CD4-positive, alpha-beta T cell treated with Interleukin-6 for 4 hours (primary cell): ENCODE measurements at places on chromosomes 12 and 14.

- DNase-seq = peak; percentile 21
Measured at GRCh38 chr14:56004786-56005185, 113.4 kb upstream of the PELI2 start.

- DNase-seq = peak; percentile 25
Measured at GRCh38 chr14:21987937-21988336, 314.3 kb upstream of the OR4E1 start.

- peak; percentile 3 for DNase-seq
Measured at GRCh38 chr12:65121049-65121955, at the start of gene WIF1. TSS of gene WIF1 (minus strand) at chr12:65121305. CDS start at chr12:65121191, 114 bp downstream.

DNA sequence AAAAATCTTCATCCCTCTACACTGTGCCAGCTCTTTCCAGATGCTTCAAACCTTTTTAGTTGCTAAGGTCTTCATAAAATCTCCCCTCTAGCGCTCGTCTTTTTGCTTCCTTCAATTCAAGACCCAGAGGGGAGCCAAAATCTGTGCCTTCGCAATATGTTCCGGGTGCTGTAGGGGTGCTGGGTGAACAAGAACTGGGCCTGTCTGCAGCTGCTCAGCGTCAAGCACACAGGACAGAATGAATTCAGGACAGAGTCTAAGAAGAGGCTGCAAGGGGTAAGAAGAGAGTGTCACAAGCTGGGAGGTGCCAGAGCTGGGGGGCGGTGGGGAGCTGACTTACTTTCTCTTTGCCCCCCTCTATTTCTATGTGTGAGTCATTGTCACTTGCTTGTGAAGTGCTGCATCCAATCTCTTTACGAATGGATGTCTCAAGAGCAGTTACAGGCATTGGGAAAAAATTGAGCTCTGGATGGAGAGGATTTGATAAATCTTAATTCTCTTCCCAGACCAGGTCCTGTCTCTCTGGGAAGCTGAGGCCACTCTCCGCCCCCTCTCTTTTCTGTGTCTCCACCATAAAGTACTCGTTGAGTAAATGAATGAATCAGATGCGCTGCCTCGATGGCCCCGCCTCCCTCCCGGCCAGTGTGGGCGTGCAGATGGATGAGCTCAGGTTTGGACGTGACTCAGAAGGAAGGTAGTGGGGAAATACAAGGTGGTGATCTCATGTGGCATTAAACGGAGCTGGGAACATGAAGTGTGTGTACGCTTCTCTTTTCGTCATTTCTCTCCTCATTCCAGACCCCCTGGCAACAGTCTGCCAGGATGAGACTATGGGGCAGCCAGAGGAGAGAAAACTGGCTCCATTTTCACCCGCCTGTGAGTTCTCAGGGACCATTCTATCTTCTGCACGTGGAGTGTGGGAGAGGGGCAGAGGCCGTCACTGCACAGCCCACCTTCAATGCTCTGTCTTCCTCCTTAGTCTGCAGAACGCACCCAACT lies 91.3 kb downstream of the TSPAN9 start:
- DNase-seq = no peak

- no peak for DNase-seq
Measured at GRCh38 chr12:112468046-112468445, 49.3 kb downstream of the PTPN11 start.

- no peak for DNase-seq
Measured at GRCh38 chr12:132364348-132364902, 35.0 kb upstream of the GALNT9 start.

- no peak for DNase-seq
Measured at GRCh38 chr12:89712706-89713105, 4.1 kb upstream of the ATP2B1 start.

- no peak for DNase-seq
Measured at GRCh38 chr12:15092826-15093225, 120.0 kb downstream of the PDE6H start.

GRCh38 chr12:11581179-11581755 lies 68.2 kb upstream of the ETV6 start:
- peak; percentile 83 for DNase-seq

GRCh38 chr12:112243255-112244110 lies 118.1 kb downstream of the TRAFD1 start:
- DNase-seq = no peak

GRCh38 chr12:50049254-50050118 lies 7.9 kb upstream of the ASIC1 start:
- no peak for DNase-seq

- no peak for DNase-seq
Measured at GRCh38 chr14:104248203-104249055, 110.0 kb downstream of the KIF26A start.

DNA sequence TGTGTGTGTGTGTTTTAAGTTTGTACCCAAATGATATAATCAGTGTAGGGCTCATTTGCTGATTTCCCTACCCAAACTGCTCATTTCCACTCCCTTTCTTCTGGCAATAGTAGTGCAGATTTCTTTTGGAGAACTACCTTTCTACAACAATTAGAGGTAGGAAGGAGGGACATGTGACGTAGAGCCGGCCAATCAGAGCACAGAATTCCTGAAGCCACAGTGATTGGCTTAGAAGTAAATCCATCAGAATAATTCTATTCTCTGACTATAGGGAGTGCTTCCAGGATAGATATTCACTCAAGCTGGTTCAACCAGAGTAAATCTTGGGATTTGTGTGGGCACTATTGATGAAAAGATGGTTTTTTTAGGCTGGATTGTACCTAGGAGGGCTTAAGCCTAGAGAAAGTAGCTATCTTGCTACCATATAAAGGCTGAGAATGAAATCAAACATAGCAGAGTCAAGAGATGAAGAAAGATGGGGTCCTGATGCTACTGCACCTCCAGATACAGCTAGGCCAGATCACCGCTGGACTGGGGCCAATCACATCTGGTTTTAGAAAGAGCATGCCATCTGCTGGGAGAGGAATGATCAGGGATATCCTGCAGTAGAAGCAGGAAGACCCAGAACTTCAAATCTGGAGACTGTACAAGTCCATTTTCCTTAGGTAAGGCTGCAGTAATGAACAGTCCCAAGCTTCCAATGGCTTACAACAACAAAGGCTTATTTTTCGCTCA lies 54.1 kb upstream of the NUAK1 start:
- no peak for DNase-seq

GRCh38 chr14:74859757-74860552 lies 16.0 kb downstream of the PROX2 start:
- DNase-seq = no peak

DNA sequence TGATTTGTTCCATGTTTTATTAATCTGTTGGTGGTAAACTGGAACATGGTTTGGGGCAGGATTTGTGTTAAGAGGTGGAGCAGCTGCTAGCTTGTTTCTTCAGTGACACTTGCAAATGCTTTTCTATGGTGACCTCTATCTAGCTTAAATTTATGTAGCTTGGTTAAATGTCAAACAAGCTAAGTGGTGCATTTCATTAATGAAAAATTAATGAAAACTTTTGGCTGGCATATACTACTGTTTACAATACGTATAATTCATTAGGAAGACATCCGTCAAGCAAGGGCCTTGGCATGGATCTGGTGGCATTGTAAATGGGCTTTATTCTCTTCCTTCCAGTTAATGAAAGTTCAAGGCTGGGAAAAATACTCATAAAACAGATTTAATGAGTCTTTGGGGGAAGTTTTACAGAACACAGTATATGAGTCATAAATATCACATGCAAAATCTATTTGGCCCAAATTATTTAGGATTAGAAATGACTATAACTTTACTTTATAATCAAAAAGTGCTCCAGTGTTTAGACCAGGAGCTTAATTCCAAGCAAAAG lies 807.7 kb upstream of the SEL1L start:
- DNase-seq = no peak

- no peak for DNase-seq
Measured at GRCh38 chr12:113328368-113328889, 6.5 kb downstream of the SLC8B1 start.

- no peak for DNase-seq
Measured at GRCh38 chr14:56175773-56176172, 57.6 kb downstream of the PELI2 start.

GRCh38 chr12:93831374-93831773 lies 154.2 kb downstream of the CRADD start:
- DNase-seq = no peak

DNA sequence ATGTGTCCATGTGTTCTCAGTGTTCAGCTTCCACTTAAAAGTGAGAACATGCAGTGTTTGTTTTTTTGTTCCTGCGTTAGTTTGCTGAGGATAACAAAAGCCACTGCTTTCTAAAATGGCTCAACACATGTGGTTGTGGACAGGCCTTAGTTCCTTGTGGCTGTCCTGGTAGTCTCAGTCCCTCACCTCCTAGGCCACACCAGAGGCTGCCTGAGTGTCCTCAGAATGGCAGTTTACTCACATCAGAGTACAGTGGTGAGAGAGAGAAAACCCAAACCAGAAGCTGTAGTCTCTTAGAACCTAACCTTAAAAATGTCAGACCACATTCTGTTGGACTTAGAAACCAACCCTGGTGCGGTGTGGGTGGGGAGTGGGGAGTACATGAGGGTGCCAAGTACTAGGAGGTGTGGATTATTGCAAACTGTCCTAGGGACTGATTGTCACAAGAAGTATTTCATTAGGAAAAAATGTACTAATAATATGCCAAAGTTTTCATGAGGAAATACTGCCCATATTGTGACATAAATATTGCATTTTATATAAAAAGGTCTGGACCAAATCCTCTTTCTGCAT lies 30.4 kb downstream of the NPAS3 start:
- DNase-seq = no peak

DNA sequence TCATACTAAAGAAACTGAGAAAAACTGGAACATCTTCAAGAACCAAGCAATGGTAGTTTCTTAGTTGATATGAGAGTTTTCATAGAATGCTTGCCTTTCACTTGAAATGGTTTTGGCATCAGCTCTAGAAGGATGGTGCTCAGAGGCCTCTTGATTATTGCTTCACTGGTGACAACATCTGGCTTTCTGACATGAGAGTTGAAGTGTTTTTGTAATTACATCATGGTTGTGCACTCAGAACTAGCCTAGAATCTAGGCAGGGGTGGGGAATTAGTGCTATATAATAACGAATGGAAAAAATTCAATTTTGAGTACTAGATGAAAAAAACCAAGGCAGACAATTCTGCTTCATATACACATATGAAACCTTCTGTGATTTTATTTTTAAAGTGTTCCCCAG lies 172.8 kb upstream of the LMNTD1 start:
- no peak for DNase-seq

DNA sequence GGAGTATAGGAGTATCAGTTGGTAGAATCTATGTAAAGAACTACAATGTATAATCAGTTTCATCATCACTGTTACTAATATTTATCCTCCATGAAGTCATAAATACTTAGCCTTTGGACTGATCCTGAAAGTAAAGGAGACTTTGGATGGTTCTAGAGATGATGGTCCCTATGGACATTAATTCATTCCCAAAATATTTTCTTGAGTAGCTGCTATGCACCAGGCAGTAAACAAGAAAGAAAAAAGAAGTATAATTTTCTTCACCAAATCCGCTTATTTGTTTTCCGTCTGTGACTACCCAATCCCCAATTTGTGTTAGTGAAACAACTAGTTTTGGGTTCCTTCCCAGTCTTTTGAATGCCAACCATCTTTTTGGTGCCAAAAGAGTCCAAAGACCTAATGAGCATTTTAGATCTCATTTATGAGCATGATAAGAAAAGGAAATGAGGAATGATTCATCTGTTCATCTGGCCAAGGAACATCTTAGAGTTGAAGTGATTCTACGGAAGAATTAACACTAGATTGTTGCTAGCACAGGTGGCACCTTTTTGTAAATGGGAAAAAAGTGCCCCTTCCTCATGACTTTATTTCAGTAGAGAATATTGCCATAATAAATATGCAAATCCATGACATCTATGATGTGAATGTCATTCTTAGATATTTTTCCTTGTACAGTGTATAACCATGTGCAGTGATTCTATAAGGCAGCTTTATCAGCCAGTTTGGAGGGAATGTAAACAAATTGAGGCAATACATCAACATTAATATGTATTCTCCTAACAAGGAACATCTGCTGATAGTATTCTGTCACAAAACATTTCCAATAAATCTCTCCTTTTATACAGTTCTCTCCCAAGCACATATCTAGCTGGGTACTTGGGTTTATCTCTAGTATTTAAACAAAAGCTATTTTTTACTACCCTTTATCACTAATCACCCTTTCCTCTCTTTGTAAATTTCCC lies 85.1 kb upstream of the CCDC91 start:
- DNase-seq = no peak

DNA sequence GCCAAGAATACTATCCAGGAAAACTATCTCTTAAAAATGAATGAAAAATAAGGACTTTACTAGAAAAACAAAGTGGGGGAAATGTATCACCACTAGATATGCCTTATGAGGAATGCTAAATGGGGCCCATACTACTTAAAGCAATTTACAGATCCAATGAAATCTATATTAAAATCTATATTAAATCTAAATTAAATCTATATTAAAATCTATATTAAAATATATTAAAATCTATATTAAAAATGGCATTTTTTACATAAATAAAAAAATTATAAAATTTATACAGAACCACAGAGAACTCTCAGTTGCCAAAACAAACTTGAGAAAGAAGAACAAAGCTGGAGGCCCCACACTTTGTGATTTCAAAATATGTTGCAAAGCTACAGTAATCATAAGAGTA lies 234.5 kb downstream of the RPL10L start:
- no peak for DNase-seq

- DNase-seq = no peak
Measured at GRCh38 chr12:7158781-7159609, 28.8 kb downstream of the CLSTN3 start.

- no peak for DNase-seq
Measured at GRCh38 chr12:76547526-76547925, 12.0 kb downstream of the OSBPL8 start.

DNA sequence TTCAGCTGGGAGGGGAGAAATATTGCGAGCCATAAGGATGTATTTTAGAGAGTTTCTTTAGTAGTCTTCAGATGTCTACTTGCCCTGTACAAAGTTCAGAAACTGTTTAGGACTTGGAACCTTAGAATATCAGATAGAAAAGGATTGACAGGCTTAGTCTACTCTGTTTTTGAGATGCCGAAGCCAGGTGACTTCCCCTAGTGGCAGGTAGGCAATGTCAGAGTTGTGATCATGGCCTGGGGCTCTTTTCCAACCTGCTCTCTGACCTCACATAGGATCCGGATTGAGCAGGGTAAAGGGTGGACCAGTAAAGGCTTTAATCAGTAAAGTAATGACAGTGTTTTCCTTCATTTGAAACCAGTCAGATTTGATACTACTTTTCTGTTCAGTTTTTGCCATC lies 59.6 kb downstream of the PRKCH start:
- peak; percentile 36 for DNase-seq

DNA sequence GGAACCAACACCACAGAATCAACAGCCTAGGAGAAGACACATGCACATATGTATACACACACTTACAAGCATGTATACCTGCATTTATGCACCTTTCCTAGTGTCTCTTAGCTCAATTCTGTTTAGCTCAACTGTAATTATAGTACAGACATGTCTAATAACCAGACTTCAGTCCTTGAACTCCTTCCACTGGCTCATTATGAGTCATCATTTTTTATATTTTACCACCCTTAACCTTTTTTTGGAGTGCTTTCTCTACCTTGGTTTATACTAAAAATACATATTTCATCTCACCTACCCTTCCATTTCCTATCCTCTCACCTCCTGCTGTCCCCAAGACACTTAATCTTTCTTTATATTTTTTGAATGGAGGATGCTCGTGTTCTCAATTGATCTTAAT lies 110.4 kb downstream of the ARID2 start:
- DNase-seq = no peak
